ENCODE measurements at places on chromosomes 12 and 14.

GRCh38 chr14:24701062-24701461 is 67.1 kb upstream of the GZMB start:
- DNase-seq: no peak

- DNase-seq: no peak
These were observed 22.6 kb upstream of the PKP2 start for GRCh38 chr12:32918890-32919801.

GRCh38 chr14:33040372-33041140 is 101.9 kb downstream of the NPAS3 start:
- DNase-seq: no peak

DNA sequence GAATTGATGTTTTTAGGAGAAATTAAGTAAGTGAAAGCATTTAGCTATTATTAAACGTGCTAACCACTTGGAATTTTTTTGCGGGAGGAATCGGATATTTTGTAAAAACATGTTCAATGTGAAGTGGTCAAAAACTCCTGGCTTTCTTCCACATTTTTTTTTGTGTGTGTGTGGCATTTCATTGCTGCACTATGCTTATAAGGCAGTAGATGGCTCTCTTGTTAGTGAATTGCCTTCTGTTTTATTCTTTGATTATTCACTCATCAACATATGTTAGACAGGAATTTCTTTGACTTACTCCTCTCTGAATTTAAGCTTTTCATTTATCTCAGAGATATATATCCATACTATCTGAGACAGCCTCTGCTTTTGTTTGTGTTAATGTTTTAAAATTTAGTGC is 71.3 kb downstream of the DERA start:
- no peak for DNase-seq

DNA sequence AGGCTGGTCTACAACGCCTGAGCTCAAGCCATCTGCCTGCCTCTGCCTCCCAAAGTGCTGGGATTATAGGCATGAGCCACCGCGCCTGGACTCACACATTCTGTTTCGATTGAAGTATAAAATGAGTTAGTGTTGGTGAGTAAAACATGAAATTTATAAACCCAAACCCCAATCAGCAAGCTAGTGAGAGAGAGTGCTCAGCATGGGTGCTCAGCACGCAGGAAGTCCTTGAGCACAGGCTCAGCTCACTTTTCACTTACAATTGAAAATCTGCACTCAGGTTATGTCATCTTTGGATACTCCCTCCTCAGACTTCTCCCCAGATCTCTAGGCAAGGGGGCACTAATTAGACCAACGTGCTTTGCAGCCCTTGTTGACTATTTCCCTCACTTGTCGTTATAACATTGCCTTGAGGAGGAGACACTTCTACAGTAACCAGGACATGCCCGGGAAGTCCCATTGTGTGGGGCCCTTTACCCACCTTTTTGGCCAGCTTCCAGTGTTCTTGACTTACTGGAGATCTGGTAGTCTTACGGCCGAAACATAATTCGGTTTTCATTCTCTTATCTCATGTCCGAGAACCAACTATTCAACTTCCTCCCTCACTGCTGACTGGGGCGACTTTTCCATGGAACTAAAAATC is 68.5 kb upstream of the AMN1 start:
- DNase-seq: peak; percentile 9
